ENCODE measurements at places on chromosomes 12 and 14.

DNA sequence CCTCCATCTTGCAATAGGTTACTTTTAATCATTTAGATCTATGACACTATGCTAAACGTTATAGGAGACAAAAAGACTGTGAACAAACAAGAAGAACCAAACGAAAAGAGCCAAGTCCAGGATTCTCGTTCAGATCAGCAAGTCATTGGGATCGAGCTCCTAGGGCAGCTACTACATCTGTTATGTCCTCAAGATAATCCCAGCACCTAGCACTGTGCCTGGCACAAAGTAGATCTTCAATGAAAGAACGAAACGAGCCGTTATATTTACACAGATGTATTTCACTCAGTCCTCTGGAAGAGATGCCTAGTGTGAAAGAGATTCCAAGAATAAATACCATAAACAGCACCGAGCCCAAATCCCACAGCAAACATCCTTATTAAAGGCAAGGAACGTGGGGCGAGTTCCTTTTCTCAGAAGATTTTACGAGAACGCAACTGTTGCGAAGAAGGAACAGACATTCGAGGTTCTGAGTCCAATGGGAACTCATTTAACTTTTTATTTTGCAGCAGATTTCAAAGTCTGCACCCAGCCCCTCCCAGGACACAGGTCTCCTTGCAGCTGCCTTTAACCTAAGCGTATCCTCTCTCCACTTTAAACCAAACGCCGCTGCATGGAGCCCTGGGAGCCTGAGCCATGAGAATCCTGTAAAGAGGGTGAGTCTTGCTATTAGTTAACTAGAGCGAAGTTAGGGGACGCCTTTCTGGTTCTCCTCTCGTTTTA is 544 bp upstream of the TDP1 start:
- DNase-seq = no peak
- H3K27me3 ChIP-seq = no peaks in the 10 kb centered on the region
- peaks cover 11% of the 10 kb centered on the region for H3K4me1 ChIP-seq
- peaks cover 25% of the 10 kb centered on the region for H3K36me3 ChIP-seq
- H3K4me3 ChIP-seq = peak overlapping the region; percentile 86
- H3K27ac ChIP-seq = peak overlapping the region; percentile 78

DNA sequence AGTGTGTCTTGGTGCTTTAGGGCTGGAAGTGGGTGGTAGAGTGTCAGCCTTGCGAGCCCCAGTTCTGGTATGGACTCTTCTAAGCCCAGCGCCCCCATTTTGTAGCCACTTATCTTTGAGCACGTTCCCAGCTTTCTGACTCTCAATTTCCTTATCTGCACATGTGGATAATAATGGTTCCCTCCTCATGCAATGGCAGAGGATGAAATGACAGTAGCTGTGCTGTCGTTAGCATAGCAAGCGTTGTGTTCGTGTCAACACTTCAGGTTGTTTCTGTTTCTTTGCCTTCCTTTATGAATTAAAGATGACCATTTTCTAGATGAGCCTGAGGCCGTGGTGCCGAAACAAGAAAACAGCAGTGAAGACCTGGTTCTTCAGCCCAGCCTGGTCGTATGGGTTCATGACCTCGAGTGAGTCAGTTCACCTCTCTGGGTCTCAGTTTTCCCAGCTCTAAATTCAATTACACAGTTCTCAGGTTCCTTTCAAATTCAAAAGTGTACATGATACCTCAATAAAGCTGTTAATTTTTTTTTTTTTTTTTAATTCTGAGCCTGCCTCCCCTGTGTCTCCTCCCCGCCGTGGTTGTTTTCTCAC is 233.0 kb downstream of the SLC41A2 start:
- H3K27me3 ChIP-seq = peaks cover 3% of the 10 kb centered on the region
- no peaks in the 10 kb centered on the region for H3K36me3 ChIP-seq
- H3K27ac ChIP-seq = no peak overlapping the region
- H3K4me1 ChIP-seq = peaks cover 4% of the 10 kb centered on the region
- DNase-seq = no peak
- H3K4me3 ChIP-seq = no peak overlapping the region

DNA sequence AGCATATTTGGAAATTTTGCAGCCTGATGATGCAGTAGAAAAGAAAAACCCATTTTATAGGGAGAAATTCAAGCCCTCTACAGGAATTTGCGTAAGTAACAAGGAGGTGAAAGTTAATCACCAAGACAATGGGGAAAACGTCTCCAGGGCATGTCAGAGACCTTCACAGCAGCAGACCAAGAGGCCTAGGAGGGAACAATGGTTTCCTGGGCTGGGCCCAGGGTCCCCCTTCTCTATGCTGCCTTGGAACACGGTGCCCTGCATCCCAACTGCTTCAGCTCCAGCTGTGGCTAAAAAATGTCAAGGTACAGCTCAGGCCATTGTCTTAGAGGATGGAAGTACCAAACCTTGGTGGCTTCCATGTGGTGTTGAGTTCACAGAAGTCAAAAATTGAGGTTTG is 6.5 kb upstream of the KRT6C start:
- no peak overlapping the region for H3K4me3 ChIP-seq
- no peaks in the 10 kb centered on the region for H3K4me1 ChIP-seq
- H3K27ac ChIP-seq = no peak overlapping the region
- no peak for DNase-seq
- no peaks in the 10 kb centered on the region for H3K36me3 ChIP-seq

- H3K27ac ChIP-seq = peak overlapping the region; percentile 56
- DNase-seq = peak; percentile 59
- peaks cover 14% of the 10 kb centered on the region for H3K36me3 ChIP-seq
- H3K27me3 ChIP-seq = no peaks in the 10 kb centered on the region
- H3K4me1 ChIP-seq = peaks cover 2% of the 10 kb centered on the region
Measured at GRCh38 chr12:98635657-98636323, 8.8 kb downstream of the IKBIP start.

DNA sequence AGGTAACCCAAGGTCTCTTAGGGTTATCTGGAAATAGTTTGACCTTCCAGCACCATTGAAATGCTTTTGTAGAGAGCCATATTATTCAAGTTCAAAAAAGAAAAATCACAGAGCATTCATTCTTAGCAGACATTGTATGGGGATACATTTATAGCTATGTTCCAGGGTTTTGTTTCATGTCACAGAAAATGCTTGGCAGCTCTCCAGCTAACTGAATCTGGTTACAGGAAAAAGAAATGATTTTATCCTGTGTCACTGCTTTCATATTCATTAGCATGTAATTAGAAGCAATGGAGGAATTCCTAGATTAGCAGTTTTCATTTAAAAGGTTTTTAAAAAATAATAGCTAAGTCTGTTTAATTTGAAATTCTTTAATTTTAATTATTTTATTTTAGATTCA is 78.9 kb downstream of the SNAPC1 start:
- H3K36me3 ChIP-seq = no peaks in the 10 kb centered on the region
- H3K27me3 ChIP-seq = no peaks in the 10 kb centered on the region
- no peak for DNase-seq
- H3K27ac ChIP-seq = no peak overlapping the region

DNA sequence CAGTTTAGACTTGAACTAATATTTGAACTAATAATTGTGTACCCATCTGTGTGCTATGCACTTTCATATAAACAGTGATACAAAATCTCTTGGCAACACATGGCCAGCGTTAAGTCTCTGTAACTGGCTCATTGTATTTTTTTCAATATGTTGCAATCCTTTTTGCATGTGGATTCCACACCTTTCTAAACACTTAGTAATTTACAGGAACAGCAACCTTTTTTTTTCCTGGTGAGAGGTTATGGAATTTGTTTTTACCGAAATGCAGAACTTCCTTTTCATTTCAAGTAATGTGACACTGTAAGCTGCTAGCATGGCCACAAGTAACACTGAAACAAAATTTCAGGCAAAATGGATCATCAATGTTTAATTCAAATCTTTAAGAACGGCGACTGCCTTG is 45.4 kb upstream of the EPS8 start:
- no peak overlapping the region for H3K4me3 ChIP-seq
- no peak for DNase-seq
- no peaks in the 10 kb centered on the region for H3K27me3 ChIP-seq
- H3K4me1 ChIP-seq = no peaks in the 10 kb centered on the region

- no peaks in the 10 kb centered on the region for H3K36me3 ChIP-seq
- no peak for DNase-seq
- H3K27me3 ChIP-seq = no peaks in the 10 kb centered on the region
Measured at GRCh38 chr12:79686171-79686570, 4.6 kb downstream of the PAWR start.

- peaks cover 10% of the 10 kb centered on the region for H3K36me3 ChIP-seq
- H3K27me3 ChIP-seq = no peaks in the 10 kb centered on the region
Measured at GRCh38 chr12:53659011-53659551, 16.8 kb downstream of the ATP5MC2 start.

DNA sequence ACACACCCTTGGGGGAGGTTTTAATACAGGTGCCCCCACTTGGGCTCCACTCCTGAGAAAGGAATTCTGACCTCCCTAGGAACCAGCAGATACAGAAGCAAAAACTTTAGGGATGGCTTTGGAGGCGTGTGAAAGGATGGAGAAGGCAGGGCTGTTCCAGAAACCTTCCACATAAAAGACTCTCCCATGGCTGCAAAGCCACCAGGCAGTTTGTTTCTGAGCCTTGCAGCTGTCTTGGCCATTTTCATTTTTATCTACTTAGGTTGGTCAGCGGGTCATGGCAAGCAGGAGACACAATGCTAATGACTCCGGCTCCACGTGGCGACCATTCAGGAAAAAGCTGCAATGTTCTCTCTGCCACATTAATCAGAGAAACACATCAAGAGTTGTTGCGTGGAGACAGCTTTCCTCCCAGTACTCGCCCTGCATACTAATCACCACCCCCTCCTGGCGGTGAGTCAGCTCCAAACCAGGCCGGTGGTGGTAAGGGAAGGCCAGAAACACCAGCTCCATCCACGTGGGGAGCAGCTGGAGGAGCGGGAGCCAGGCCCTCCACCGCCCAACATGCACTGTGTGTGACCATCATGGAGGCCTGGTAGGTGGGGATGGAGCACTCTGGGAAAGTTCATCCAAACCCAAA is 30.9 kb upstream of the IRF2BPL start:
- DNase-seq = peak; percentile 95
- H3K27ac ChIP-seq = peak overlapping the region; percentile 11
- no peak overlapping the region for H3K4me3 ChIP-seq
- H3K4me1 ChIP-seq = peaks cover 8% of the 10 kb centered on the region
- H3K27me3 ChIP-seq = no peaks in the 10 kb centered on the region
- no peaks in the 10 kb centered on the region for H3K36me3 ChIP-seq

DNA sequence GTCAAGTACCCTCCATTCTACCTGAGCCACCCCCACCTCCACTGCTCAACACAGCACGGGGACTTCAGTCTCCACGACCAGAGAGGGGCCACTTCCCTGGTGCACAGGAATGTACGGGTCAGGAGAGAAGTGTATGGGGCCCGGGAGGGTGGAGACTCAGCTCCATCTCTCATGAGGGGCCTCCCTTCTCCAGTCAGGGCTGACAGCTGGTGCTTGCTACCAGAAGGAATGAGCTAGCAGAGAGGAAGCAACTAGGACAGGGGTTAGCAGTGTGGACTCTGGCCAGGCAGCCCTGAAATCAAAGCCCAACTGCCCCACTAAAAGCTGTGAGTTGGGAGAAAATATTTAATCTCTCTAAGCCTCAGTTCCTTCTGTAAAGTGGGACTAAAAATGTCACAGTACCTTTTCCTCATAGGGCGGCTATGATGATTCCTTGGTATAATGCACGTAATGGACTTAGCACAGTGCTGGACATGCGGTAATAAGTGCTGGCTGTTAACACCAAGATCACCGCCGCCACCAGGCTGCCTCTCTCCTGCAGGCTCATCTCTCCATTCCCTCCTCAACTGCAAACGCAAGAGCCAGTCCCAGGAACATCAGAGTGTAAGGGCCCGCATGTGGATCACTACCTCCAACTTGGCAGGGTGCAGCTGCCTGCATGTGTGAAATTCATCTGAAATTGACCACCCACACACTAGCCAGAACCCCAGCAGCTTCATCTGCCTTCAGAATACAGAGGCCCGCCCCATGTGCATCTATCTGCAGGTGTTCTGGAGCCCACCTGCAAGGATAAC is 14.6 kb downstream of the ACTN1 start:
- peaks cover 56% of the 10 kb centered on the region for H3K4me1 ChIP-seq
- H3K36me3 ChIP-seq = peaks cover 53% of the 10 kb centered on the region

- H3K4me1 ChIP-seq = peaks cover 37% of the 10 kb centered on the region
- peak; percentile 99 for DNase-seq
- H3K27ac ChIP-seq = peak overlapping the region; percentile 50
- no peak overlapping the region for H3K4me3 ChIP-seq
Measured at GRCh38 chr12:106082216-106083175, 56.3 kb downstream of the NUAK1 start.

DNA sequence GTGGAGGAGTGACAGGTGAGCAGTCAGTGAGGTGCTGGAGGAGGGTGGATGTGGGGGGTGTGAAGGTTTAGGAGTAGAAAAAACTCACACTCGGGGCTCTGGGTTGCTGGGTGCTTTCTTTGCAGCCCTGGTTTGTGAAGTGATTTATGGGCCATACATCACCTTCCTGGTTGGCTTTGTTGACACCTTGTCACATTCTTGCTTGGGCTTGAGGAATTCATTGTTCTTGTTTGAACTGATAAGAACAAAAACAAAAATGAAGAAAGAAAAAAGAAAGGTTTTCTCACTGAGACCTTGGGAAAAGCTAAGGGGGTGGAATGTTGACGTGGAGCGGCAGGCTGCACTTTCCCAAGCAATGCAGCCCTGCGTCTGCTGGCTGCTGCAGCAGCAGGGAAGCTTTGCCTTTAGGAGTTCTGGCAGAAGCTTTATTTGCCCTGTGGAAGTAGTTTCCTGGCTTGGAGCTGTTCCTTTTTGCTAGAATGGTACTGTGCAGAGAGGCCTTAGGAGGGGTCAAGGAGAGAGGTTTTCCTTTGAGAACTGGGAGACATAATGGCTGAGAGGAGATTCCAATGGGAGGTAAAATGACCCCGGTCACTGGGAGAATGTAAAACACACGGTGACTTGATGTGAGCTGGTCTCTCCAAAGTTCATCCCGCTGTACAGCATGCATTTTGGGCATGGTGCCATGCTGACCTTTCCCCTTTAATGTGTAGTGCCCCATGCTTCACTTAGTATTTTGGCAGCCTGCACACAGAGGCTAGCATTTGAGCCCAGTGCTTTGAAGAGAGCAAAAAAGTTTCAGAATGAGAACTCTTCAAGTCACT is 52.8 kb downstream of the HMGA2 start:
- no peak overlapping the region for H3K4me3 ChIP-seq
- DNase-seq = peak; percentile 60
- H3K4me1 ChIP-seq = peaks cover 22% of the 10 kb centered on the region
- peak overlapping the region; percentile 74 for H3K27ac ChIP-seq
- H3K36me3 ChIP-seq = peaks cover 80% of the 10 kb centered on the region
- H3K27me3 ChIP-seq = no peaks in the 10 kb centered on the region

GRCh38 chr12:69366796-69367195 is 7.3 kb downstream of the YEATS4 start:
- H3K4me3 ChIP-seq = no peak overlapping the region
- H3K36me3 ChIP-seq = peaks cover 70% of the 10 kb centered on the region
- H3K27me3 ChIP-seq = no peaks in the 10 kb centered on the region
- H3K27ac ChIP-seq = no peak overlapping the region
- H3K4me1 ChIP-seq = no peaks in the 10 kb centered on the region

DNA sequence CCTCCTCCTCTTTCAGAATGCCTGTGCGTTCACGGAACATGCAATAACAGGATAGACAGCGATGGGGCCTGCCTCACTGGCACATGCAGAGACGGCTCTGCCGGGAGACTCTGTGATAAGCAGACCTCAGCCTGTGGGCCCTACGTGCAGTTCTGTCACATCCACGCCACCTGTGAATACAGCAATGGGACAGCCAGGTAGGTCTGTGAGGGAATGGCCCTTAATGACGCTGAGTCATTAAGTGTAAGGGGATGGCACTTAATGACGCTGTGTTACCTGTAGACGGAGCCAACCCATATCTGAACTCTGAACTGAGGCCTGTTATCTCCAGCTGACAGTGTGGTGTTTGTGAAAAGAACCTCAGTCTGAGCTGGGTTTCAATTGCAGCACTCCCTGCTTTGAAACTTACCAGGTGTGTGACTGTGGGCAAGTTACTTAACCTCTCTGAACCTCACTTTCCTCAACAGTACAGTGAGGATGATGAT is 86.9 kb downstream of the STAB2 start:
- H3K4me1 ChIP-seq = no peaks in the 10 kb centered on the region
- H3K36me3 ChIP-seq = no peaks in the 10 kb centered on the region
- H3K4me3 ChIP-seq = no peak overlapping the region
- no peak overlapping the region for H3K27ac ChIP-seq
- no peak for DNase-seq

All from mesenchymal stem cell (in vitro differentiated cells and primary cell).